ENCODE measurements at places on chromosomes 1 and 21. TPM values are rescaled to one million over a fixed set of nuclear protein-coding genes. Genes with fewer than 3 reads are reported as not detected.

INTS7 gene
- polyA plus RNA-seq = 9.8 TPM

DENND2C gene
- polyA plus RNA-seq = 2.8 TPM

DNA sequence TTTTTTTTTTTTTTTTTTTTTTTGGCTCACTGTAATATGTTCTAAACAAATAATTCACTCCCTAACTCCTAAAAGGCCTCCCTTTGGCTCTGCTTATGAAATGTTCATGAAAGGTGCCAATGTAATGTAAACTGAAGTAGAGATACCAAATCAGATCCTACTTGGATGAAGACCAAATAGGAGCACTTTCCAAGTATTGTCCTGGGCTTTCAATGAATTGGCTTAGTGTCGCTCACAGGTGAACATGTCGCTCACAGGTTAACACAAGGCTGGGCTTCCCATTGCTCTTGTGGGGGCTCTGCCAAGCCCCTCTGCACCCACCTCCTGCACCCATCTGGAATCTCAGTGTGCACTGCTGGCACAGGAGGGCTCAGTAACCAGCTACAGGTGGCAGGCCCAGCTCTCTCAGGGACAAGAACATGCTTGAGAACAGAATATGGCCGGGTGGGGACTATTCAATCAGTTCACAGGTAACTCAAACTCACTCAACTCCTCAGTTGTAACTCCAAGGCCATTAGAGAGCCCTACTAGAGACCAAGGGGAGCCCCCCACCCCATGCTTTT is 10.6 kb upstream of the CD58 start:
- no peak for DNase-seq

EDN2 gene
- polyA plus RNA-seq = not detected

GRCh38 chr21:44872323-44872648 is 1.2 kb downstream of the PTTG1IP start:
- DNase-seq = no peak

DNA sequence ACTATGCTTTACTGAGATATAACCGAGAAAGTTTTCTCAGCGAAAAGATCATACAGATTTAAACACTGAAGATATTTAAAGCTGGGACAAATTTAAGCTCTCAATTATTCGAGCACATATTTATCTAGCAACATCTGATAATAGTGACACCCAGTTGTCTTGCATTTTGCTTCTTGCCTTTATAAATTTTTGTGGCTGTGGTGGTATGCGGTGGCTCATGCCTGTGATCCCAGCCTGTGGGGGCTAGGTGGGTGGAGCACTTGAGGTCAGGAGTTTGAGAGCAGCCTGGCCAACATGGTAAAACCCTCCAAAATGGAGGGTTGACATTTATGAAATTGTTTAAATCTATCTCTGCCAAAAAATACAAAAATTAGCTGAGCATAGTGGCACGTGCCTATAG is 312.2 kb downstream of the SPATA17 start:
- no peak for DNase-seq

Measured in GM23248 (cell line).